ENCODE measurements at places on chromosomes 6 and 20. TPM values are rescaled to one million over a fixed set of nuclear protein-coding genes. Genes with fewer than 3 reads are reported as not detected.

UBR2 gene
- total RNA-seq: 17.5 TPM

- H3K36me3 ChIP-seq: no peaks in the 10 kb centered on the region
- DNase-seq: no peak
- H3K4me1 ChIP-seq: no peaks in the 10 kb centered on the region
- H3K4me3 ChIP-seq: no peak overlapping the region
- no peaks in the 10 kb centered on the region for H3K27me3 ChIP-seq
Measured at GRCh38 chr6:112464901-112465665, 118.0 kb downstream of the RFPL4B start.

ELOVL2 gene
- 0.11 TPM for total RNA-seq

- peak overlapping the region; percentile 30 for H3K27ac ChIP-seq
- DNase-seq: no peak
- no peak overlapping the region for H3K4me3 ChIP-seq
- H3K4me1 ChIP-seq: peaks cover 35% of the 10 kb centered on the region
- H3K36me3 ChIP-seq: no peaks in the 10 kb centered on the region
Measured at GRCh38 chr20:17963114-17963897, 5.3 kb downstream of the SNX5 start.

DNA sequence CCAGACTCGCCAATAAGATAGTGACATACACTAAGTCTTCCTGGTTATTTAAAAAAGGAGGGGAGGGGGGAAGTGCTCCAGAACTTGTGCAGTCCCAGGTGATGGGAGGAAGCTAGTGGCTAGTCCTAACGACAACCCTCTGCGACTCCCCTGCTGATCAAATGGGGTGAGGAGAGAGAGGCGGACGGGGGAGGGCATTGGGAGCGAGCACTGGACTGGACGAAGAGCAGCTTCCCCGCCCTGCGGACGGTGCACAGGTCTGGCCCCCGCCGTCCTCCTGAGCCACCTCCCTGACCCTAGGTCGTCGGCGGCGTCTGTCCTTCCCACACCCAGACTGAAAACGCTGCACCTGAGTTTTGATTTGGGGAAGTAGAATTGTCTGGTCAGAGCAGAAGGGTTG is 2.2 kb upstream of the OLIG3 start:
- H3K4me3 ChIP-seq: no peak overlapping the region
- H3K36me3 ChIP-seq: no peaks in the 10 kb centered on the region
- no peak overlapping the region for H3K27ac ChIP-seq
- DNase-seq: no peak
